ENCODE measurements at places on chromosomes 5 and 9.

GRCh38 chr5:138844812-138845513, 30.2 kb downstream of the LRRTM2 start:
- no peak for DNase-seq

DNA sequence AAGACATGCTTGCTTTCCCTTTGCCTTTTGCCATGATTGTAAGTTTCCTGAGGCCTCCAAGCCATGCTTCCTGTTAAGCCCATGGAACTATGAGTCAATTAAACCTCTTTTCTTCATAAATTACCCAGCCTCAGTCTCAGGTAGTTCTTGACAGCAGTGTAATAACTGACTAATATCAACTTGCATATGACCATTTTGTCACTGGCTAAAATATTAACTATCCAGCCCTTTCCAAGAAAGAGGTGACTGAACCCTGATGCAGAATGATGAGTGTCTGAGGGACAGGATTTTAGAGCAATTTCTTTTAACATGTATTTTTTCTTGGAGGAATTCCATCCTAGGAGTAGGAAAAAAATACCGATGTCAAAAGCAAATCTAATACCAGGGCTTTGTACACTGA, 266.1 kb downstream of the SEMA5A start:
- no peak for DNase-seq

GRCh38 chr5:68002836-68003235, 212.7 kb upstream of the PIK3R1 start:
- no peak for DNase-seq

GRCh38 chr9:91577633-91578061, 154.0 kb upstream of the NFIL3 start:
- no peak for DNase-seq

DNA sequence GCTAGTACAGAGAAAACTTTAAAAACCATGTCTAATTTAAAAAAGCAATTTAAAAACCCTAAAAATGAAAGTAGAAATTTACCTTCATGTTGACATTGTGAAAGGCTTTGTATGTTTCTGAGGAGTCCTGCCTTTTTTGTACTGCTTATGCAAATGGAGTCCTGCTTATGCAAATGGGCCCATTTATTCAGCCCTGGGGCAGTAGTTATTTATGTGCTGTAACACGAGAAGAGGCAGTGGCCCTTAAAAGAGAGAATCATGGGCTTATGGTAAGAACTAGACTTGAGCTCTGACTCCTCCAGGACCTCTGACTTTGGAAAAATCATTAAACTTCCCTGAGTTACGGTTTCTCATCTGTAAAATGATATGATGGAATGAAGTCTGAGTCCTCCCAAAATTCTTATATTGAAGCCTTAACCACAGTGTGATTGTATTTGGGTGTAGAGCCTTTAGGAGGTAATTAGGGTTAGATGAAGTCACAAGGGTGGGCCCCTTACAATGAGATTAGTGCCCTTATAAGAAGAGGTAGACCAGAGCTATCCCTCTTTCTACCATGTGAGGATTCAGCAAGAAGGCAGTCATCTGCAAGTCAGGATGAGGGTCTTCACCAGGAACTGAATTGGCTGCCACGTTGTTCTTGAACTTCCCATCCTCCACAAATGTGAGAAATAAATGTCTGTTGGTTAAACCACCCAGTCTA, 447.8 kb upstream of the CD180 start:
- no peak for DNase-seq

GRCh38 chr9:18127499-18127875, 346.5 kb upstream of the ADAMTSL1 start:
- no peak for DNase-seq

- no peak for DNase-seq
Observed at GRCh38 chr5:57896576-57896975, 414.0 kb upstream of the ACTBL2 start.

DNA sequence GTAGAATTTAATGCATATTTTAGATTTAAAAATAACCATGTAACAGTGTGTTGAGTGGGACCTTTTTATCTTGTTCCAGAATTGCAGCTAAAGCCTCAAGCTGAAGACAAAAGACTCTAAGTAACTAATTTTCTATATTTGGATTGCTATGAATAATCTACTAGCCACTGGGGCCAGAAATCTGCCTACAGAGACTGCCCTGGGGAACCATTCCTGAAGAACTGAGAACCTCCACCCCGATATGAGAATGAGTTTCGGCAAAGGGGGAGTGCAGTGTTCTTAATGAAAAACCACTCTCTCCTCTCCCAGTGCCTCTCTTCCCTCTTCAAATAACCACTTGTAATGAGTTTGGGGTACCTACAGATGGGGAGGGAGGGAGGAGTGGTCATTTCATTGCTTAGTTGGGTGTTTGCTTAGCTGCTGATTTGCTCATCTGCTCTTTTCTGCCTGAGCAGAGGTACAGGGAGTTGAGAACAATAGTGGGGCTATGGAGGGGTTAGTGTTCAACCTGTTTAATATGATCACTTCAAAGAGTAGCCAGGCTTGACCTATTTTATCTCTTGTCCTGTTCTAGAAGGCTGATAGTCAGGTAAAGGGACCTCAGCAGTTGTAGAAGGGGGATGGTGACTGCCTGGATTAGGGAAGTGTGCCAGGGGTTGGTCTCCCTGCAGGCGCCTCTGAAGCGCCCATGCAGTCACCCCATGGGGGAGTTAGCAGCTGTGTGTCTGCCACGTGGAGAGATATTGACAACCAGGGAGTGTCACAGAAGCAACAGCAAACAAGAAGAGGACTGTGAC, 47.7 kb downstream of the ATG10 start:
- no peak for DNase-seq

- DNase-seq, result peak; percentile 3
Observed at GRCh38 chr5:59449905-59450644, 443.5 kb downstream of the PDE4D start.

DNA sequence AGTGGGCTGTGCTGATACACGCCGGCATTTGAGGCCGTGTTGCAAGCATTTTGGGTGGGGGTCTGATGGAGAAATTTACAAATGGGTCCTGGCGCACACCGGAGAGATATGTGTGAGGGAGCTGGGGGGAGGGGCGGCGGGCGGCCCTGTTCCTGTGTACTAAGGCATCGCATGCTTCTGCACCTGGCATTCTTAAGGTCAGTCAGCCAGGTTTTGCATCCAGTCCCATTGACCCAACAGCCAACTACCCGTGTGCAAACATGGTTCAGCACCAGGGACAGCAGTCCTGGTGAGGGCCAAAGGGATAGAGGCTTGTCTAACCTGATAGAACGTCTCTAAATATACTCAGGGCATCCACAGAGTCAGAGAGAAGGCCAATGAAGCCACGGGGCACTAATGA, 839 bp downstream of the GABRG2 start:
- DNase-seq, result no peak

DNA sequence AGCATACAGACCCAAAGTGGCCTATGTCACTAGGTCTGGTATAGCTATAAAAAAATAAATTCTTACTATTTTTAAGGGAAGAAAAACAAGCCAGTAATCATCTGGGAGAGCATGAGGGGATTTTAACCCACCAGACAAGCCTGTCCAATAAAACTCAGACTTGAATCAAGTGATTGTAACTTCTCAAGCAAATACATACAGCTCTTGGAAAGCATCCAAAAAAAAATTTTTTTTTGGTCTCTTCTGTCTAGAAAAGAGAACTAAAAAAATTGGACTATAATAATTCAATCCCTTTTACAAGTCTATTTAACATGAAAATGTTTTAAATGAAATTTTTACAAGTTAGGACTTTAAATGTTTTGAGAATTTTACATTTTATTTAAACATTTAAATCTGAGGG, 61.7 kb downstream of the FBXL17 start:
- no peak for DNase-seq

GRCh38 chr5:152855441-152855840, 450.4 kb upstream of the NMUR2 start:
- no peak for DNase-seq

- peak; percentile 20 for DNase-seq
Observed at GRCh38 chr5:50751064-50751657, 84.7 kb downstream of the PARP8 start.

GRCh38 chr9:113572076-113572861, 108.7 kb downstream of the RGS3 start:
- no peak for DNase-seq

- DNase-seq, result peak; percentile 44
Observed at GRCh38 chr5:144467792-144468191, 297.1 kb downstream of the KCTD16 start.

DNA sequence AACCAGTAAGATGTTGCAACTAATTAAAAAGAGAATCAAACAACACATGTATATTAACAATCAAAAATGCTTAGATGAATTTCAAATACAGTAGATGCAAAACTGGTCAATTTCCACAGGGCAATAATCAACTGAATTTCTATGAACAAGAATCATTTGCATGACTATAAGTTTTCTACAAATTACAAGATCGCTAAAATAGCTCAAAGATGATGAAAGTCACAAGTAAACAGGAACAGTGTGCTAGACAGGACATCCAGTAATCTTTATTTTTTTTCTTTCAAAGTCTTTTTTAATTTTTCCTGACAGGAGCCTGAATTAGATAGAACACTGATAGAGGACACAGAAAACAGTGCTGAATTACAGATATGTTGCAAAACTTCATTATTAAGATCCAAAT, 608.2 kb upstream of the DAB2 start:
- DNase-seq, result no peak

DNA sequence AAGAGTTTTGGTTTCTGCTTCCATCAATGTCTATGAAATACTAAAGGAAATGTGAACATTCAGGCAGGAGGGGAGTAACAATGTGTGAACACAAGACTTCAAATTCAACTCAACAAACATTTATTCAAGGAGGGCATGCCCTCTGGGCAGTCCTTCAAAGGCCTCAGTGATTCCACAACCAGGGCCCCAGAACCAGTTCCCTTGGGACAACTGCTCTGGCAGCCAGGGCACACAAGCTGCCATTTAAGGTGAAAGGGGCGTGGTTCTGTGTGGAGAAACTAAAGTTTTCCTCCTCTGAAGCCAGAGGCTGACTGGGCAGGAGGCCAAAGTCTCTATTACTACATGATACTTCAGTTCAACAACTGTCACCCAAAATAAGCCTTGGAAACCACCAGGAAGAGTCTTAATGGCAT, 3.2 kb downstream of the RBM18 start:
- DNase-seq, result peak; percentile 67

- no peak for DNase-seq
Observed at GRCh38 chr9:119781886-119782285, 412.7 kb upstream of the BRINP1 start.

DNA sequence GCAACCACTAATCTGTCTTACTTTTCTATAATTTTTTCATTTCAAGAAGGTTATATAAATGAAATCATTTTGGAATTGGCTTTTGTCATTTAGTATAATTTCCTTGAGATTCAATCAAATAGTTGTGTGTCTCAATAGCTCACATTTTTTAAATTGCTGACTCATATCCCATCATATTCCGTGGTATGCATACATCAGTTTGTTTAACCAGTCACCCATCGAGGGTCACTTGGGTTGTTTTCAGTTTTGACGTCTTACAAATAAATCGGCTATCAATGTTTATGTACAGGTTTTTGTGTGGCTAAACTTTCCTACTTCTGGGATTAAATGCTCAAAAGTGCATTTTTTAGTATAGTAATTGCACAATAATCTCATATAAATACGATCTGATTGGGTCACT, 185.5 kb downstream of the TAF11L14 start:
- DNase-seq, result no peak

- no peak for DNase-seq
Observed at GRCh38 chr9:85729882-85730281, 11.9 kb downstream of the AGTPBP1 start.

- DNase-seq, result no peak
Observed at GRCh38 chr5:32752411-32752810, 41.3 kb downstream of the NPR3 start.

GRCh38 chr9:79984429-79985067, 412.8 kb downstream of the TLE4 start:
- DNase-seq, result peak; percentile 10

DNA sequence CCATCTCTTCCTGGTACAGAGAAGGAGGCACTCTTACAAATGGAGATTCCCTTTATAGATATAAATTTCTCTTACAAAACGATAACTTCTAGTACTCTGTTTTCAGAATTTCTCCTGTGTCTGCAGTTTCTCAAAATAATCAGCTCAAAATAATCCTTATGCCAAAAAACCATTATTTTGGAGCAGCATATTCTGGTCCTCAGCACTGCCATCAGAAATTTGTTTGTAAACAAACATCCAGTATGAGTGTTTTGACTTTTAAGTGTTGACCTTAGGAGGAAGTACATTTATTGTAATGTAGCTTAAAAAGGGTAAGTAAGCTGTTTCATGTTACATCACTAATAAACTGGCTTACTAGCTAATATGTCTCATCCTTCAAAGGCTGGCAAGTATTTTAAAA, 52.8 kb upstream of the SNAPC3 start:
- DNase-seq, result no peak

DNA sequence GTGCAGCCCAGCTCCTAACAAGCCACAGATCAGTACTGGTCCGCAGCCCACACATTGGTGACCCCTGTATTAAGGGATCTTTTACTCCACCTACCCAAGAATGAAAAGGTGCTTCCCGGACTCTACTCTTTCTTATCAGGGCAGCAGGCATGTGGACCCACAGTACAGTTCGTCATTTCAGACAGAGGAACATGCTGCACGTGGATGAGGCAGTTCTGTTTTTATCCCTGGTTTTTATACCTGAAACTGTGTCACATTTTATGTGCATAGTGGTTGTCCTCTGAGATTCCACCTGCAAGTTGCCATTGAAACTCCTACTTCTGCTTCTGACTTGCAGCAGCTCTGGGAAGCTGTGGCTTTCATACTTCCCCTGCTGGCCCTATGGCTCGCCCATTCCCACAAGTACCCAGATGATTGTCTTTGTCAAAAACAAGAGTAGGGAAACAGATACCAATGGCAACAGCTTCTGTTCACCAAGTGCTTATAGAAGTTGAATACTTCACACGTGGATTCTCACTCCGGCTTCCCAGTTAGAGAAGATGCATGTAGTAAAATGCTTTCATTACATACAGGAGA, 208.0 kb downstream of the TRIO start:
- no peak for DNase-seq

DNA sequence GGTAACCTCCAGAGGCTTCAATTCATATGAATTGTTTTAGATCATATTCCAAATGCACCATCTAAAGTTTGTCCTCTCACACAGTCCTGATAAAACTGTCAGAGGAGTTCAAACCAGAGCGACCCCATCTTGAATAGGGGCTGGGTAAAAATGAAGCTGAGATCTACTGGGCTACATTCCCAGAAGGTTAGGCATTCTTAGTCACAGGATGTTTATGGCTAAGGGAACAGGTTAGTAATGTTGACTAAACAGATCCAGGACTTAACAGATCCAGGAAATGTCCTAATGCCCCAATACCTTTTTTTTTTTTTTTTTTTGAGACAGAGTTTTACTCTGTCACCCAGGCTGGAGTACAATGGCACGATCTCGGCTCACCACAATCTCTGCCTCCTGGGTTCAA, 192.6 kb upstream of the PRDM9 start:
- no peak for DNase-seq

- DNase-seq, result no peak
Observed at GRCh38 chr9:101442318-101442717, 6.7 kb upstream of the ALDOB start.

Measured in Calu3 (cell line).